HepG2 (cell line): ENCODE measurements at places on chromosomes 11 and 22. TPM values are rescaled to one million over a fixed set of nuclear protein-coding genes. Genes with fewer than 3 reads are reported as not detected.

DNA sequence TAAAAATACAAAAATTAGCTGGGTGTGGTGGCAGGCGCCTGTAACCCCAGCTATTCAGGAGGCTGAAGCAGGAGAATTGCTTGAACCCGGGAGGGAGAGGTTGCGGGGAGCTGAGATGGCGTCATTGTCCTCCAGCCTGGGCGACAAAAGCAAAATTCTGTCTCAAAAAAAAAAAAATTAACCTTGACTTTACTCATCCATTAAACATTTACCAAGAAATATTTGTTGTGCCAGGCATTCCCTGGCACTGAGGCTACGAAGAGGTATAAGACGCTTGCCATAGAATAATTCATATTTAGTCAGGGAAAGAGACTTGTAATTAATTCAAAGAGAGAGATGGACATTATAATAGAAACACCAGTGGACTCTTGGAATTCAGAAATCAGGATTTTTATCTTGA, 13.2 kb upstream of the PAFAH1B2 start:
- no peak for DNase-seq

DNA sequence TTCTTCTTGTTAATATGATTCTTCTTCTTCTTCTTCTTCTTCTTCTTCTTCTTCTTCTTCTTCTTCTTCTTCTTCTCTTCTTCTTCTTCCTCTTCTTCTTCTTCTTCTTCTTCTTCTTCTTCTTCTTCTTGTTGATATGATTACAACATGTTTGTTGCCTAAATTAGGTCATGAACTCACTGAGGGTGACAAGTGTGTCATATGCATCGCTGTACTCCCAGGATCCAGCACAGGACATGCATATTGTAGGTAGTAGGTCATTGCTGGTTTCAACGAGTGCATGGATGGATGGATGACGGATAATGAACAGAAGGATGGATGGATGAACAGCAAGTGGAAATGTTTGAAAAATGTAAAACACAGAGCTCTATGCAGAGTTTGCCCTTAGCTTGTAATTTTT, 14.9 kb upstream of the PVALB start:
- no peak for DNase-seq

The PDE3B gene
- 19.6 and 26.5 TPM in 2 replicates for total RNA-seq

DNA sequence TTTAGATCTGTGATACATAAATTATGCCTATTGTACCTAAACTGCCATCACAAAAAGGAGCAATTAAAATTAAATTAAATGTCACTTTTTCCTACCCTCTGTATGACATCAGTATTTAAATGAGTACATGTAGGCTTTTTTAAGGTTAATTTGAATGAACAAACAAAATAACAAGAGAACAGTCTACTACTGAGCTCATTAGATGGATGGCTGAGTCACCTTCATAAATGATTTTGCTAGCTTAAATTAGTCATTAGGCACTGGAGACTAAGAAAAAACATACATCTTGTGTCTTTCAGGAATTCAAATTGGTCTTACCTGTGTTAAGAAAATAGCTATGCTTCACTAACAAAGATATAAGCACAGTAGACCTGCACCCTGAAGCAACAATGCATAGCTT, 153.6 kb downstream of the RCN1 start:
- no peak for DNase-seq

DNA sequence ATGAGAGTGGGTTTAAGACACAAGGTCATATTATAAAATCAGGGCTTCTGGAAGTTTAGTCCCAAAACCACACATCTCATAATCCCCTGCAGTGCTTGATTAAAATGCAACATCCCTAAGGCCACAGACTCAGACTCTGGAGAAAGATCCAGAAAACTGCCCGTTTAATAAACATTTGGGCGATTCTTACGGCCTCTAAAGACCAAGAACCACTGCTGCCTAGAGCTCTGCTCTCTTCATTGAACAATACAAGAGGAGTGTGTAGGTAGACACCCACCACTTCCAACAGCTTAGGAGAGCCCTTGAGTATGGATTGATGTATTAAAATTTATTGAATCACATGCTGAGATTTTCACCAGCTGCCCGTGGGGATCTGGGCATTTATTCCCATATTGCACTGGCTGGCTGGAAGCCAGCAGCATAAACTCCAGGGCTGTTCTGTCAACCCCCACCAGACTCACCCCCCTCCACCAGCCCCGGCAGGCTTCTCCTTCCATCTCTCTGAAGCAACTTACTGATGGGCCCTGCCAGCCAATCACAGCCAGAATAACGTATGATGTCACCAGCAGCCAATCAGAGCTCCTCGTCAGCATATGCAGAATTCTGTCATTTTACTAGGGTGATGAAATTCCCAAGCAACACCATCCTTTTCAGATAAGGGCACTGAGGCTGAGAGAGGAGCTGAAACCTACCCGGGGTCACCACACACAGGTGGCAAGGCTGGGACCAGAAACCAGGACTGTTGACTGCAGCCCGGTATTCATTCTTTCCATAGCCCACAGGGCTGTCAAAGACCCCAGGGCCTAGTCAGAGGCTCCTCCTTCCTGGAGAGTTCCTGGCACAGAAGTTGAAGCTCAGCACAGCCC, 749 bp upstream of the BEST1 start:
- DNase-seq = peak; percentile 54

The TEX12 gene
- not detected in 2 replicates for total RNA-seq

The SMTNL1 gene
- total RNA-seq = not detected in 2 replicates

DNA sequence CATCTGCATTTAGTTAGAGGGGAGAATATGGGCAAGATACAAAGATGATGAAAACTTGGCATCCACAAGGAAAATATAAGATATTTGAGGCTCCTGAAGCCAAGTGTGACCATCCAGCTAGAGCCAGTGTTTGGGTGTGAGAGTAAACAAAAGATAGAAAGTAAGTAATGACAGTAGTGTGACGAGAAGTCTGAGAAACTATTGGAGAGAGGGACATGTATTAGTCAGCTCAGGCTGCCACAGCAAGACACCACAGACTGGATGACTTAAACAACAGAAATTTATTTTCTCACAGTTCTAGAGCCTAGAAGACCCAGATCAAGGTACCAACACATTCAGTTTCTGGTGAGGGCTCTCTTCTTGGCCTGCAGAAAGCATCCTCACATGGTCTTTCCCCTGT, 6.4 kb upstream of the CCKBR start:
- DNase-seq = no peak

- DNase-seq = no peak
These were observed 1889.7 kb downstream of the LRRC4C start for GRCh38 chr11:39569789-39570188.

The MRGPRE gene
- total RNA-seq = not detected in 2 replicates

- DNase-seq = no peak
These were observed 696.2 kb upstream of the TENM4 start for GRCh38 chr11:80136991-80137390.

DNA sequence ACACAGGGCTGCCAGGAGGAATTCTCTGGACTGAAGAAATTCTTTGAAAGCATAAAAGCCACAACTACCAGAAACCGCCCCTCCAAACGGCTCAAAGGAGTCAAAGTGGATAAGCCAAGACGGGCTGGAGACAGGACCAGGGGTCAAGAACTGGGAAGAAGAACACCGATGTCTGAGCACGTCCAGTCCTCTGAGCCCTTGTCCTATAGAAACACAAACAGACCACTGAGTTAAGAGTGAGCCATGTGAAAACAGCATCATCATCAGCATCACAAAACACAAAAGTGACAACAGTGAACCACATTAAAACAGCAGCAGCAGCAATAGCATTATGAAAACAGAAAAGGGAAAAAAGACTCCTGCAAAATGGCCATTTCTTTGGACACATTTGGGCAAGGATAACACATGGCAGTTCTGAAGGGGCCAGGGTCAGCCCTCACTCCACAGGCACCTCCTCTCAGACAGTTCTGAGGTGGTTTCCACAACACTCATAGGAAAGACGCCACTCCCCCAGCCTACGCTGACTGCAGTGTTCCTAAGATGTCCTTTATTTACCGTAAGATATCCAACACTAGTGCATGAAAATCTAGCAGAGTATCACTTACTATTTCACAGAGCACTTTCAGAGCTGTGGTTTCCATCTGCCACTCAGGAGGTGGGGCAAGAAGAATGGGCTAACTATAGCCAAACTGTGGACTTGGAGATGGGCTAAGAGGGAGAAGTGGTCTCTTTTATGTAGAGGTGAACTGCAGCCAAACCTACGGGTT, 28.6 kb upstream of the YPEL1 start:
- no peak for DNase-seq

GRCh38 chr11:16911658-16912057, 102.6 kb downstream of the PLEKHA7 start:
- DNase-seq = no peak

DNA sequence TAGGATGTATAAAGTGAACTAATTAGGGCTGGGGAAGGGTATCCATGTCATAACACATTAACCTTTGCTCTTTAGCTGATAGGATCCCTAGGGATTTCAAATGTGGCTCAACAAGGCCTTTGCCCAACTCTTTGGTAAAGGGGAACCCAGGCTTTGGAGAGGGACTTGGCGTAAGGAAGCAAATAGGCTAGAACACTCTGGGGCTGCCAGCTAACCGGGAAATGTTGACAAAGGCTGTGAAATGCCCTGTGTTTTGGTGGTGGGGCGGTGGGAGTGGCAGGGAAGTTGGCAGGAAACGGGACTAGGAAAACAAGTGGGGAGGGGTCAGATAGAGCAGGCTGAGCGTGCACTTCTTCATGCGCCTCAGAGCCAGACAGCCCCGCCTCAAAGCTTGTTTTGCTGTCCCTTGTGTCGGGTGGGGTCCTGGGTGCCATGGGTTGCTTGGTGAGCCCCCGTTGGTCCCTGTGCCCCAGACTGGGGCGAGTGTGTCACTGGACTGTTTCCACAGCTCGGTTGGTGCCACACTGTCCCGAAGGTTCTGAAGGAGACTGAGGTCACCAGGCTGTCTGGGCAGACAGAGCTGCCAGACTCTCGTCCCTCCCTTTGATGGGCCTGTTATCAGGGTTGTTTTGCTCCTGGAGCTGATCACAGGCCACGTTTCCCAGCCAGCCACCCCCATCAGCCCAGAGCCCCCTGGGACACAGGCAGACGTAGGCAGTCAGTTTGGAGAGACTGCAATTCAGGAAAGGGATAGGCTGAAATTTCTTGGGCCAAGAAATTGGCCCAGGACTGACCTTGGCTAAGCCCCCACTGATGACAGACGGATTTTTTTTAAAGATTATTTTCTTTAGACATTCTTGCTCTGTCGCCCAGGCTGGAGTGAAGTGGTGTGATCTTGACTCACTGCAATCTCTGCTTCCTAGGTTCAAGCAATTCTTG, 19.6 kb downstream of the KCTD21 start:
- peak; percentile 64 for DNase-seq

The MN1 gene
- total RNA-seq = not detected in 2 replicates

- no peak for DNase-seq
These were observed 5.5 kb downstream of the KRTAP5-2 start for GRCh38 chr11:1592628-1593027.

The SMC1B gene
- total RNA-seq = not detected in 2 replicates

- no peak for DNase-seq
These were observed 24.5 kb upstream of the RNASEH2C start for GRCh38 chr11:65745049-65745448.
